Endothelial cell of coronary artery (primary cell): ENCODE measurements at places on chromosomes 16 and 17. TPM values are rescaled to one million over a fixed set of nuclear protein-coding genes. Genes with fewer than 3 reads are reported as not detected.

Gene CDR2L
- 13.1 and 18.7 TPM in 2 replicates for total RNA-seq

Gene USP43
- 0.09 and 0.18 TPM in 2 replicates for total RNA-seq

Gene GRAP
- 25.3 and 26.1 TPM in 2 replicates for total RNA-seq

Gene SMIM5
- total RNA-seq, result not detected in 2 replicates
